ENCODE measurements at places on chromosomes 2 and 18. TPM values are rescaled to one million over a fixed set of nuclear protein-coding genes. Genes with fewer than 3 reads are reported as not detected.

The DCDC2C gene
- total RNA-seq = not detected

The IL36RN gene
- total RNA-seq = not detected

The NPHP1 gene
- total RNA-seq = 8.4 TPM

The NEU2 gene
- not detected for total RNA-seq

The BBS5 gene
- total RNA-seq = 4.6 TPM

The DHRS9 gene
- total RNA-seq = not detected

The SLC23A3 gene
- total RNA-seq = 0.50 TPM

The ITPRIPL1 gene
- 3.7 TPM for total RNA-seq

The OXER1 gene
- total RNA-seq = under 0.01 TPM

The ELOA2 gene
- not detected for total RNA-seq

The CFAP53 gene
- total RNA-seq = 0.34 TPM

The TRAPPC8 gene
- 16.8 TPM for total RNA-seq

The PID1 gene
- 5.9 TPM for total RNA-seq
